Stimulated activated CD4-positive, alpha-beta T cell treated with anti-CD3 and anti-CD28 coated beads, Interleukin-15, amount 100 ng/mL, for 24 hours (primary cell): ENCODE measurements at places on chromosomes 12 and 14.

- DNase-seq, result no peak
Observed at GRCh38 chr12:30016540-30017055, 232.9 kb upstream of the TMTC1 start.

DNA sequence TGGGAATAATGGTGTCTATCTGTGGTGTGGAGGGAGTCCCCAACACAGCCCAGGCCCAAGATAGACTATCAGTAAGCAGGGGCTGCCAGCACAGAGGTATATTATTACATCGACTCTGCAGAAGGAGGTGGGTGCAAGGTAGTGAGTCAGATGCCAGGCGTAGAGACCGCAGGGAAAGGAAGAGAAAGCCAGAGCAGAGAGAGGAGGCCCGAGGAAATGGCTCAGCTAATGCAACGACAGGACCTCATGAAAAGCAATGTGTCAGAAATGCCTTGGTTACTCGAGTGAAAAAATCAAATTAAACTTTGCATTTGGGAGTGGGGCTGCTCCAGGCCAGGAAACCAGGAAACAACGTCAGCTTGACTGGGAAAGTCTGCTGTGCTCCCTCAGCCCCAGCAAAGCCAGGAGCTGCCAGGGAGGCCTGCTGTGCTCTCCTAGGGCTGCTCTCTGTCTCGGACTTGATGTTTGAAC lies 173.2 kb downstream of the SUDS3 start:
- DNase-seq, result no peak

GRCh38 chr12:104457746-104458693 lies 1.3 kb downstream of the CHST11 start:
- DNase-seq, result peak; percentile 70

DNA sequence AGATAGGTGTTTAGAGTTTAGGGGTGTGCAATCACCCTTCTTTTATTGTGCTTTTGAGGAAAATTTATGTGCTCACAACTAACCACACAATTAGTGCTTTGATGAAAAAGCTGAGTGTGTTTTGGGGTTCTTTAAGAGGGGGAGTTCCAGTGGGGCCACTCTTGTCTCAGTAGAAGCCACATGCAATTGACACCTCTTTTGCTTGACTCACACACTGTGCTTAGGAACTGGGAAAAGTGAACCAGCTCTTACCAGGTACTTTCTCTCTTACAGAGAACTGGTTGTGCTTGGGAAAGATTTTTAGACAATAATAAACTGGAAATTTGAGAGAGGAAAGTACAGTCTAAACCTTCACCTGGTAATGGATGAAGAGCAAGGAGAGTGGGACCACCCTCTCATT lies 12.3 kb upstream of the YBX3 start:
- DNase-seq, result no peak

DNA sequence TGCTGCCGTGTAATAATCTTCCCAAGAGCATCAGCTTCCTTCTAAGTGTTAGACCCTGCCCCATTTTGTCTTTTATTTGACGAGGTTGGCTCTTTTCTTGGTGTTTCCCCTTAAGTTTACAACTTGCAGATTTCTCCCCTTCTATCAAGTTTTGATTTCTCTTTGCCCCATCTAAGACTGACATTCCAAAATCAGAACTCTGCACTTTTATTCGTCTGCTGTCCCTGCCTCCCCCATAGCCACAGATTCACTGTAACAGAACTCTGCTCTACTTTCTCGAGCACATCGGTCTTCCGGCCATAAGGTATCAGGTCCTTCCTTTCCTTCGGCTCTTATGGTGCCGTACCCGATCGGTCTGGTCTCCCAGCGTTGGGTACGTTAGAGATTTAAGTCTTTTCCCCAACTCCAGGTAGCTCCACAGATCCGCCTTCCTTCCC lies 563 bp downstream of the DCP1B start:
- no peak for DNase-seq

GRCh38 chr14:85934886-85935254 lies 404.9 kb downstream of the FLRT2 start:
- DNase-seq, result no peak

- no peak for DNase-seq
Observed at GRCh38 chr12:122987086-122987951, 6.8 kb downstream of the ARL6IP4 start.

- DNase-seq, result no peak
Observed at GRCh38 chr12:10385166-10385613, 4.7 kb downstream of the KLRK1 start.

- DNase-seq, result no peak
Observed at GRCh38 chr12:114998750-114999128, 314.8 kb upstream of the TBX3 start.

GRCh38 chr14:88895116-88895515 lies 70.7 kb downstream of the TTC8 start:
- no peak for DNase-seq

GRCh38 chr14:75313294-75313693 lies 34.7 kb downstream of the FOS start:
- DNase-seq, result no peak

DNA sequence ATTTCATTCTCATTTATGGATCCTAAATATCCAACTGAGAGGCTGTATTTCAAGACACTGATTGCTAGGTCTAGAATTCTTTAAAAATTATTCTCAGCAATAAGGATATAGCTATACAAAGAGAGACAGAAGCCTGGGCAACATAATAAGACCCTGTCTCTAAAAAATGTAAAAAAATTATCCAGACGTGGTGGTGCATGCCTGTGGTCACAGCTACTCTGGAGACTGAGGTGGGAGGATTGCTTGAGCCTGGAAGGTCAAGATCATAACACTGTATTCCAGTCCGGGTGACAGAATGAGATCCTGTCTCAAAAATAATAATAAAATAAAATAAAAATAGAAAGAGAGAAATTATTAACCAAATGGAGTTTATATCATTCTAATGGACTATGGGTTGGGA lies 20.6 kb upstream of the ARID2 start:
- no peak for DNase-seq

- peak; percentile 39 for DNase-seq
Observed at GRCh38 chr14:56004786-56005185, 113.4 kb upstream of the PELI2 start.

DNA sequence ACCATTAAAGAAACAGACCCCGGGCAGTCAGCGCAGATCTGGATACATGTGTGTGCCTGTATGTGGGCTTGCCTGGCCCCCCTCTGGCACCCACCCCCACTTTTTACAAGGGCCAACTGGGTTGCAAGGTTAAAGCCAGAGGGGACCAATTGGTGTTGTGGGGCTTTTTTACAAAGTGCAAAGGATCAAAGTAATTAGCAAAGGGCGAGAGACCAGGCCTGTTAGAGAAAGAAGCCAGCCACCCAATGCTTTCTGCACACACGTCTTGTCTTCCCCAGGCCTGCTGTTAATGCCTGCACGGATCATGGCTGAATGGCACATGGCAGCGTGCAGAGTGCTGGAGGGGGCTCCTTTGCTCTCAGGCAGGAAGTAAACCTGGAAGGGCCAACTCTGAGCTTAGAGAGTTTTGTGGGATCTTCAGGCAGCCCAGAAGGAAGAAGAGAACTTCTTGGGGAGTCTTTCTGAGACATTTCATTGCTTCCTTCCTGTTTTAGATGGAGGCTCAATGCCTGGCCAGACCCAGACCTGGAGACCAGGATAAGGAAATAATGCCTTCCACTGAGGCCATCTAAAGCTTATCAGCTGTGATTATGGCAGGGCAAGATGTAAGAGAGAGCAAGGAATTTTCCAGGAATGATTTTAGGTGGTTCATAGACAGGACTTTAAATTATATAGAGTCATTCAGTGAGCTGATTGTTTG lies 523.4 kb upstream of the TBX3 start:
- DNase-seq, result no peak

DNA sequence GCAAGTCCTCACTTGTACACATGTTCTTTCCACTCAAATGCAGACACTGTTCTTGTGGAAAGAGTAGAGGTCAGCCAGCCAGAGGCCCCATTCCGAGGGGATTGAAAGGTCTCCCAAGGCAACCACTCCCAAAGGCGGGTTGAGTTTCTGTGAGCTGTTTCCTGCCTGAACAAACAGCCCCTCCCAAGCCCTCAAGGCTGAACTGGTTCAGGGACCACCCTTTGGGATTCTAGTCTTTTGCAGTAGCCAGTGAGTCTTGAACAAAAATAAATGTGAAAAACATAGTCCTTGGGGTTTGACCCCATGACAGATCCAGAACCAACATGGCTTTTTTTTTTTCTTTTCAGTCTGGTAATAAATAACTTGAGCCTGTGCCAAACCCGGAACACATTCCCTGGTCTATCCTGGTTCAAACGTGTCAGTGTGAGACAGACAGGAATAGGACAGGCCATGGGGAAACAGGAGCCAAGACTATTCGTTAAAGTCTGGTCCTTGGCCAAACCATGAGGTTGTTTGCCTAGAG lies 17.6 kb upstream of the STK38L start:
- DNase-seq, result no peak

DNA sequence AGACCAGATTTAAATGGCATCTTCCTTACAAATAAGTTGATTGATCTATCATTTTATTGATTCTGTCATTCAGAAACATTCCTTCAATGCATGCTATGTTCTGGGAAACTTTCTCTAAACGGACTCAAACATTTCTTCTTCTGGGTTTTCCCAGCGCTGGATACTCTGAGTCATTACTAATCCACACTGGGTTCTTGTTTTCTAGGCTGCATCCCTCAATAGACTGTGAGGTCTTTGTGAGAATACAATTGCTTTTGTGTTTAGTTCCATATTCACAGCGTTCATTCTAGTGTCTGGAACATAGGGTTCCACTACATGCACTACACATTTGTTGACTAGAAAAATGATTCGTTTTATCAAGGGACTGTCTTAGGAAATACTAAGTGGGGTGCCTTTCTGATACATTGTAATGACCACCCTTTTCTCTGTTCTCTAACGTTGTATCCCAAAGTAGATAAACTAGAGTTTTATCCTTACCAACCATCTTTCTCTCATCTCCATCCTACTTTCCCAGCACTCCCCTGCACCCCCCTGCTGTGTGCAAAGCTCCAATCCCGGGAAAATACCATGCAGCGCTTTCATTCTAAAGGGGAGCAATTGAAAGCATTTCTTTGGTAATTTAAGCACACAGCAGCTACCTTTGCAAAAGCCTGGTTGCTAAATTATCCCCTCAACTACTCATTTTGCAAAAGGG lies 878.7 kb downstream of the DIO2 start:
- DNase-seq, result no peak

- DNase-seq, result no peak
Observed at GRCh38 chr14:74065746-74066575, 18.3 kb downstream of the ALDH6A1 start.
